CD4-positive, alpha-beta T cell treated with Interleukin-1 beta for 1 hour (primary cell): ENCODE measurements at places on chromosomes 7 and 10.

DNA sequence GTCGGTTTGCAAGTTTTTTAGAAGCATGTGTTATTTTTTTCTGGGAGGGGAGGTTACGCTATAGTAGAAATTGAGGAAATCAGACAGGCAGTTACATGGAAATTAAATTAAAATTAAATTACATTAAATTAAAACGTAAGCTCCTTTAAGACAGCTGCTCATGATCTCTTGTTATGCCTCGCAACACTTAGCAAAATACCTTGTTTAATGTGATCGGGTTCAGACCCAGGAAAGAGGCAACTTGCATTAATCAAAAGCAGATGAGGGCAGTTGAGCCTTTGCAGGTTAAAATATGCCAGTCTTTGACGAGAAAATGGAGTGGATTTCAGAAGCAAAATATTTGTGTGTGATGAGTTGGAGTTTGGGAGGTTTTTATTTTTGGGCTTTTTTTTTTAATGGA is 651.8 kb downstream of the INHBA start:
- no peak for DNase-seq

GRCh38 chr7:25495342-25496250 is 267.3 kb upstream of the NPVF start:
- no peak for DNase-seq

- no peak for DNase-seq
Measured at GRCh38 chr10:23081891-23082290, 13.5 kb upstream of the MSRB2 start.

DNA sequence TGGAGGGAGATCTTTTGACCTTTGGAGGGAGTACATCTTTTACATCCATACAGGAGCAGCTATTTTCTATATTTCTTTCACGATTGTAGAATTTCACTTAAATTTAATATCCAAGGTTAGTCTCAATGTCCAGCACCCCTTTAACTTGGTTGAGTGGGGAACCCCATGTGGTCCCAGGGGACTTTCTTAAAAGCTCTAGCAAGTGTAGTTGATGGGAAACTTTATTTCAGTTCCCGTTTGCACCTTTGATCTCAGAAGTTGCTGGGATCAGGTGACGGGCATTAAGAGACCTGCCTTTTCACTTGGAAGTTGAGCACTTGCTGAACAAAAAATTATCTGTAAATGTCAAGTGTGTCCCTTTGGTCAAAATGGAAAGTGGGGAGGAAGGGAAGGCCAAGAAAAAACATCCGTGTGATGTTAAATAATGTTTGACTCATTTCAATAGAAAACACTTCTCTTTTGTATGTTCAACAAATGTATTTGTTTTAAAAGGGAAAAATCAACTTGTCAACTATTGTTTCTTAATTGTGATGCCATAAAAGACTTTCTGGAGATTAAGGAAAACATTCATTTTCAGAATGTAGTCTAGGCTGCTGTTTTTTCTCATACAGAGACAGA is 370.1 kb upstream of the GALNT17 start:
- no peak for DNase-seq
